ENCODE measurements at places on chromosomes 1 and 21.

- DNase-seq, result no peak
These were observed 9.5 kb downstream of the ATP1B1 start for GRCh38 chr1:169115891-169116585.

DNA sequence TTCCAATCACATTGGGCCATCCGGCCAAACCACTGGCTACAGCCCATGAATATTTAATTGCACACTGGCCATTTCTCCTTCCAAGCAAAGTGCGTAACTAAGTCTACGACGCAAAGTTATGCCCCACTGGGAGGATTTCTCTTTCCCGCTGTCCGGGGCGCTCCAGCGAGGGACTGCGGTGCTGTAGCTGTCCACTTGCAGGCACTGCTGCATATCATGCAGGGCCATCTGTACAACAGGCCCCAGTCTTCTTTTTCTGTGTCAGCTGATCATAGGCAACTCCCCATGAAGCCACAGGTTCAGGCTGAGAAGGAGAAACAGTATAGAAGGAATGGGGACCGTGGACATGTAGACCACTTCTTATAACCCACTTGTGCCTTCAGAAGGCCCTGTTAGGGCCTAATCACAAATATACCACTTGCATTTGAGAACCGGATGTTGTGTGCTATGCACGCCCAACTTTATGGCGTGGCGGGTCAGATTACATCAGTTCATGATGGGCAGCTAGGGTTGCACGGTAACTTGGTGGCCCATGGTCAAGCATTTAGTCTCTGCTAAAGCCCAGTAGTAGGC lies 58.0 kb downstream of the ADSS2 start:
- no peak for DNase-seq

DNA sequence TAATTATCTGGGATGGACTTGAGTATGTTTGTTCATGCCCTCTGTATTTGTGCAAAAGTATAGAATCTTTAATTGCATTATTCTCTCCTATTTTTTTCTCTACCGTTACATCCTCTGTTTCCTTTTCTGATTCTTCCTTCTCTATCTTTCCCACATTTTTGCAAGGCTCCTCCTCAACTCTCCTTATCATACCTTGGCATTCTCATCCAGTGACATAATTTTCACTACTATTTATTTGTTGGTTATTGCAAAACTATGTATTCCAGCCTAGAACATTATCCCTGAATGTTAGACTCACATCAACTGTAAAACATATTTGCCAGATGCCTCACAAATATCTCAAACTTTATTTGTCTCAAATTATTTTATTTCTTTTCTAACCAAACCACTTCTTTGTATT lies 381.9 kb downstream of the COL11A1 start:
- no peak for DNase-seq

DNA sequence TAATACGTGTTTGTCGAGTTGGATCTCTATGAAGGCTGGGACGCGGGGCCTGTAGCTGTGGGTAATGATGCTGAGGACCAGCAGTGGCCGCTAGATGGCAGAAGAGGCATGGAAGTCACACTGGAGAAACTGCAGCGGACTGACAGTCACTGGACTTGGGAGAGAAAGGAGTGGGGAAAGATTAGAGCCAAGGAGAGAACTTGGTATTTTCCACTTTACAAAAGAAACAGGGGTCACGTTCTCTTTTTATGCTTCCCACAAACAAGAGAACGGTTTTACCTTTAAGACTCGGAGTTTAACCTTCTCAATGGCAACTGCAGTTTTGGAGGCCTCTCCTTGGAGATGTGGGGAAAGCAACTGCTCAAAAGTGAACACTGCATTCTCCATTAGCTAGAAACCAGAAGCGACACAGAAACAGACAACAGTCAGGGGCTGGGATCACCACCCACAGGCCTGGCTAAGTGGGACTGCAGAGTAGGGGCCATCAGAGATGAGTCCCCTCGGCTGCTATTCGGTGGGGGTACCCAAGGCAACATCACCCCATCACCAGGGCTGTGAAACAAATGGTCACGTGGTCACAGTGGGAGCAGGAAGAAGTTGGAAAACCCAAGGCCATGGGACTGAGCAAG lies 51.1 kb upstream of the EDEM3 start:
- peak; percentile 83 for DNase-seq

- no peak for DNase-seq
These were observed 446.8 kb downstream of the COL11A1 start for GRCh38 chr1:102661481-102661880.

DNA sequence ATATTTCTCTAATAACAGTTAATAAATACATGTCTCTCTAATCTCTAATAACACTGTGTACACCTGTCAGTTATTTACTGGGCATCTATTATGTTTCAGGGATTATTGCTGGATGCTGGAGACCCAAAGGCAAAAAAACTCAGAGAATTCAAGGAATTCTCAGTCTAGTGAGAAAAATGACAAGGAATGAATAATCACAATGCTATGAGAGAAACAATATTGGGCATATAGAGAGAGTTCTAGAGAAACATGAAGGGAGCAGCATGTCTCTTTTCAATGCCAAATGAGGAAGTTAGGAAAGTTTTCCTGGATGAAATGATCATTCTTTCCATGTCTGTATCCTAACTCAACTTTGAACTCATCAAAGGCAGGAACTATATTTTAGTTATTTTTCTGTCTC lies 82.8 kb downstream of the TNFSF18 start:
- DNase-seq, result no peak

- no peak for DNase-seq
These were observed 18.3 kb downstream of the HYI start for GRCh38 chr1:43435146-43436145.

DNA sequence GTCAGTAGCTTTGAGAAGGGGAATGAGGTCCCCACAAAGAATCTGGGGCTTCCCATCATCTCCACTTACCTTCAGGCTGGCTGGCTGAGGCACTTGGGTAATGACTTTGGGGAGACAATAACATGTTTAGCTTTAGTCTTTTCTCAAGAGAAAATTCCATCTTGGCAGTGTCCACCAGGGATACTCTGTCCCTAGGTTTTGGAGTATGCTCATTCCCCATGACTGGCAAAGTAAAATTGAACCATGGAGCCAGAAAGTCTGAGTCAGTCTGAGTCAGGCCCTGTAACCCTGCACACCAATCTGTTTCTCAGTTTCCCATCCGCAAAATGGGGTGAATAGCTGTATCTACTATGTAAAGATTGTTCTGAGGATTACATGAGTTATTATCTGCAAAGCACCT lies 28.2 kb downstream of the RUNX1 start:
- no peak for DNase-seq
